ENCODE measurements at places on chromosomes 2 and 18.

DNA sequence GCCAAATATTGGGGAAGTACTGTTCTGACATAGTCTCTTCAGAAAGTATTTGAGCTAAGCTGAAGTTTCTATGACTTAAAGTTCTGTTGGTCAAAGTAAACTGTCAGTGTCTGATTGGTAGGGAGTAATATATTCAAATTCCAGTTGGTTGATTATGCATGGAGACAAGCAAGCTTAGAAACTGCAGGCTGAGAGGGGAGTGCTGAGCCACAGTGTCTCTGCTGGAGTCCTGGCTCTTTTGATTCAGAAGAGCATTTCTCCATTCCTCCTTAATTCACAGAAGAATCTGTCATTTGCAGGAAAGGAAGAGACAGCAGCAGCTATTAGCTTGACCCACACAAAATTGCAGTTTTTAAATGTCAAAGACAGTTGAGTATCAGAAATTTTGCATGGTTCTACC is 201.4 kb upstream of the TMEM200C start:
- no peak for DNase-seq

DNA sequence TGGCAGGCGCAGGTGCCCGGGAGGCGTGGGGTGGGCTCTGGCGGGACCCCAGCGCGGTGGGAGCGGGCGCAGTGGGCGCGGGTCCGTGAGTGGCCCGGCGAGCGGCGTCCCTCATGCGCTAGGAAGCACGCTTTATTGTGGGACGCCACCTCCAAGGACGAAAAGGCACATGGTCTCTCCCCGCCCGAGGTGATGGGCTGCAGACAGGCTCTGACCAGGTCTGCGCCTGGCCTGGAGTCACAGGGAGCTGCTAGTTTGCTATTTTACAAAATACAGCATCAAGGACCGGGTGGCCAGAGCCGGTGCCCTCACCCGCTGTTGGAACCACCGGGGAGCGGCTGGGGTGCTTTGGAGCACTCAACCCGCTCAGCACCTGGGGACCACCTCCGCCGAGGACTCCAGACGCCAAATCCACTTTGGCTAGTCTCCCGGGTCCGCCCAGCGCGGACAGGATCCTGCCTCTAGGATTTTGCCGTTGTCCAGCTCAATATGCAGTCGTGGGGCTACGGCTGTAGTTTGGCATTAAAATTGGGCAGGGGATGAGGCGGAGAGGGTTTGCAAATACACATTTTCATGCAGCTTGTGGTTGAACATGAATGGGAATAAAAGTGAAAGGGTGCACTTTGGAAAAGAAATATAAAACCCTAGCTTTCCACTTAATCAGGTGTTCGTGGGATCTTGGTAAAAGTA is 65.4 kb downstream of the LRRFIP1 start:
- no peak for DNase-seq

DNA sequence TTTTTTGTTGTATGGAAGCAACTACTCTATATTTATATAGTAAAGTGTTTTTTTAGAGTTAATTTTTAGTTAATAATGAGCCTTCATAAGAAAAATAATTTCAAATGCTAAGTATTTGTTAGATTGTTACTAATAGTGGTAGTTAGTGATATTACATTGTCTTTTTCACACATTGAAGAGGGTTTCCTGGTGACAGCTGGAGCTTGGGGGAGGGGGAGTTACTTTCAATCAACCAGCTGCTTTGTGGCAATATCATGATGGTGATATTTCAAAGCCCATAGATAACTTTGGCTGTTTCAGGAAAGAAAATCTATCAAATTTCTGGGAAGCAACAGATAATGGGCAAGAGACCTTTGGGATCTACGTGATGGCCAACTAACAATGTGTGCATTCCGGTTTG is 4.1 kb downstream of the RHBDD1 start:
- DNase-seq, result no peak

DNA sequence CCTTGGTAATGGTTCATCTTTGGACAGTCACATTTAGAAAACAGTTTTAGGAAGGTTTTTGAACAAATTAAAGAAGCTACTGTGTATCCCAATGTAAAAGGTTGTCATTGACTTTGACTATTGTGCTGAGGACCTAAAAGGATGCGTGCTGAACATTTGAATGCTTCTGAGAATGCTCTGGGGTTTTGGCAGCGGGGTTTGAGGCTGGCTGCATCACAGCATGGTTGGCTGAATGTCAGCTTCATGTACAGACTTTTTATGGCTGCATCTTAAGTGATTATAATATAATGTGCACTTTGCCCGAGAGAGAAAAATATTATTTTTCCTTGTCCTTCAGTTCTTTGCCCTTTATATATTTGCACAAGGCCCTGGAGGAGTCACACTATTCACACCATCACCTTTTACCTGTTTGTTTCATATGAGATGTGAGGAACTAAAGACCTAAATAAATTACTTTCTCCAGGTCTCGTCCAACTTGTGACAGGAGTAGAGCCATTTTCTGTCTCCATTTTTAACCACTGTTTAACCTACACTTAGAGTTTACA is 125.9 kb downstream of the CCDC85A start:
- no peak for DNase-seq

DNA sequence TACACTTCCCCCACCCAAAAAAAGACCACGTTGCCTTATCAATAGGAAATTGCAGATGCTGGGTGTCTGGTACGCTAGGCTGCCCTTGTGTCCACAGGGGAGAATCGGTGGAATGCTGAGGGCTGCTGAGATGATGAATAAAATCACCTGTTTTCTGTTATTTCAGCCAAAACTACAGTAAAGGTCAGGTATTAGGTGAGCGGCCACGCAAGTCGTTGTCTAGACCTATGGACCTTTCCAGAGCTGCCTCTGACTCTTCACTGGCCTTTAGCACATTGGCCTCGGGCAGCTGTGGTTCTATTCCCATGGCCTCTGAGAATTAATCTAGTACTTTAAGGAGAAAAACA is 89.6 kb downstream of the MTCL1 start:
- no peak for DNase-seq

Measured in head of caudate nucleus (tissue), 42 donors.